ENCODE measurements at places on chromosomes 5 and 9.

- no peak for DNase-seq
Measured at GRCh38 chr5:111469903-111470302, 42.4 kb downstream of the STARD4 start.

- DNase-seq, result no peak
Measured at GRCh38 chr5:56827049-56827448, 11.7 kb downstream of the MAP3K1 start.

- DNase-seq, result no peak
Measured at GRCh38 chr5:74949976-74950375, 83.8 kb upstream of the FAM169A start.

DNA sequence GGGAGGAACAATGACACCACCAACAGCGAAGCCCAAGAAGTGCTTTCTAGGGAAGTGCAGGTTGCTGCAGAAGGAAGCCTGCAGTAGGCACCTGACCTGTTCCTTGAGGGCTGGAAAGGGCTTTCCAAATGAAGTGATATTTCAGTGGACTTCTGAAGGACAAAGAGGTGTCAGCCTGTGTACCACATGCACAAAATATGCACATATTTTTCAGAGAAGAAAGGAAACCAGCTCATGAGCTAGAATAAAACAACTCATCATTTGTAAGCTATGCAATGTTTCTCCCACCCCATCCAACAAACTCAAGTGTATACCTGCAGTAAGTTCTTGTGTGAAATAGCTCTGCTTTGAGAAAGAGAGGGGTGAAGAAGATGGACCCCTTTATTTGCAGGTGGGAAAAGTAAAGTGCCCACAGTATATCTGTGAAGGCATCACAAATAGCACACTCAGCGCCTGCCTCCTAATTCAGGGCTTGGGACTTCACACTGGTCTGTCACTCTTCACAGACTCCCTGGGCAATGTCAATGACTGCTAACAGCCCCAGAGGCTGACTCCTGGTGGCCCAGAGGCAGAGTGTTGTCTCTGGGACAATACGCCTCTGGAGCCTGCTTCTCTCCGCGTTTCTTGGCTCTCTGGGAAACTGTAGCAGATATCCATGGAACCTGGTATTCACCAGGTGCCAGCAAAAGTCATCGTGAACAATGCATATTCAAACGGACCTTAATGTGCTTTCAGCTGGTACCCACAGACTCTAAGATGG lies 198.1 kb upstream of the EFNA5 start:
- no peak for DNase-seq

GRCh38 chr5:125005266-125005665 lies 258.8 kb upstream of the ZNF608 start:
- no peak for DNase-seq

DNA sequence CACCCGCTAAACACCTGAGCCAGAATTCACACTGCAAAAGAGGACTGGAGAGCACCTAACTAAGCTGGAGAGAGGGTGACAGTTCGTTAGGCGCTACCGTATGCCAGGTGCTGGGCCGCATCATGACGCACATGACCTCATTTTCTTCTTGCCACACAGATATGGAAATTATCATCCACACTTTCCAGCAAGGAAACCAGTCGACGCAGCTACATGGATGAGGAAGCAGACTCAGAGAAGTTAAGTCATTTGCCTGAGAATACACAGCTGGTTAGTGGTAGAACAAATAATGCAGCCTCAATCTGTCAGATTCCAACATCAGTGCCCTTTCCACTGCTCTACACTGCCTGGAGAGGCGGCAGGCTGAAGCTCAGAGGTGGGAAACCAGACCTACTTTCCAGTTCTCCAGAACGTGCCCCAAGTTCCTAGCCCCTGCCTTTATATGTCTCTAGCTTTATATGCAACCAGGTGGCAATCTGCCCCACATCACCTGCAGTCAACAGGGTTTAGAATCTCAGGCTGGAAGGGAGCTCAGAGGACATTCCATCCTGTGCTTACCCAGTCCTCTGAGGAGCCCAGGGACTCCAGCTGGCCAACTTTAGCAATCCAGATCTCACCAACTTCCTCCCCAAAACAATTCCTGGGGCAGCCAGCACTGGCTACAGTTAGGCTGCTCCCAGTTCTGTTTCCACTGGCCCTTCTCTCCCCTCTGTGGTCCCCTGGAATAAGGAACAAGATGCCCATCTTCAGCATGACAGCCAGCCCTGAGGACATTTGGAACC lies 8.8 kb downstream of the TNIP1 start:
- no peak for DNase-seq

DNA sequence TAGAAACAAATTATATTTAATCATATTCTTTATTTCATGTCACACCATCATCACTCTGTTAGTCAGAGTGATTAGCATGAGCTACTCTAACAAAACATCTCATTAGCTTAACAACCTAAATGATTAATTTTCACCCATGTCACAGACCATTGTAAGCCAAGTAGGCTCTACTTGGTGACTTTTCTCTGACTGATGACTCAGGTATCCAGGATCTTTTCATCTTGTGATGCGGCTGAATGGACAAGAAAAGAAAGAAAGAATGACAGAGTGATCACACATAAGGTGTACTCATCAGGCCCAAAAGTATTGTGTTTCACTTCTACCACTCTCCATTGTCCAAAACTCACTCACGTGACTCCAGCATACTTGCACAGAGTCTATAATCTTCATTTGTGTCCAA lies 299.3 kb downstream of the ANXA1 start:
- DNase-seq, result no peak

DNA sequence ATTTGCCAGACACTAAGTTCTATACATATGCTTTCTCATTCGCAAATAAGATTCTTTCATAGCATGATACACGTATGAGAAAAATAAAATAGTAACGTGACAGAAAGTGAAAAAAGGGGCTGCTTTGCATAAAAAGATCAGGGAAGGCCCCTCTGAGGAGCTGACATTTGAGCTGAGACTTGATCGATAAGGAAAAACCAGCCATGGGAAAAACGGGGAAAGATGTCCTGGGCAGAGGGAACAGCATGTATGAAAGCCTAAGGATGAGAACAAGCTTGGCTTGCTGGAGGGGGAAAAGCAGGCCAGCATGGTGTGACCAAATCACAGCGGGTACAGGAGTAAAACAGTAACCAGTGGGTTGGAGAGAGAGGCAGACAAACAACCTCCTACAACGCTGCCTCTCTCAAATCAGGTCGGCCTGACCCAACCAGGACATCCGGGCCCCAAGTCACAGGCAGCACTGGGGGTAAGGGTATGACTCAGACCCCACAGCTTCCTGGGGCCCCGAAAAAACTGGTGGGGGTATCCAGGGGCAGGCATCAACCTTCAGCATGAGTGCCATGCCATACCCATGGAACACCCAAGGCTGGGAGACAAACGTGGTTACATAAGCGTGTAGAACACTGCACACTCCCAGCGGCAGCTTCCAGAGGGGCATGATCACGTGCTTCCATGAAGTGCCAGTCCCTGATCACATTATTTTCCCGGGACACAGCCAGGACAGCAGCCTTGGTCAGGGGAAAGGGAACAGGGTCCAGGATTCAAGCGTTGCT lies 2.2 kb downstream of the TNIP1 start:
- DNase-seq, result no peak

GRCh38 chr5:150397146-150397781 lies 15.4 kb downstream of the CD74 start:
- DNase-seq, result no peak

- no peak for DNase-seq
Measured at GRCh38 chr9:132985489-132985888, 7.0 kb downstream of the GFI1B start.

- DNase-seq, result no peak
Measured at GRCh38 chr9:73916016-73916673, 581.0 kb upstream of the RORB start.

DNA sequence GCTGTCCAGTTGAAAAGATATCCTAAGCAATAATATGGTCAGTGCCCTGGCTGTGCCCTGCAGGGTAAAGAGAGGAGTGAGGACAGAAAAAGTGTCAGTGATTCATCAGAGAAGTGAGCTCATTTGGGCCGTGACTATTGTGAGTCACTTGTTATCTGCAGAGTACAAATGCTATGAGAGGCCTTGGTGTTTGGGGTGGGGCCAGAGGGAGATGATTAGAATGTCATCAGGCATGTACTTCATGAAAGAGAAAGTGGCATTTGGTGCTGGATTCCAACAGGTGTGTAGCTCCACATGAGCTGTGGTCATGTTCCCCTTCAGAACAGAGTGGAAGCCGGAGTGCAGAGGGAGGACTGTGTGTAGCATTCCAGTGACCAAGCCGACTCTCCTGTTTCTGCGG lies 174.1 kb downstream of the KDM4C start:
- DNase-seq, result no peak

- DNase-seq, result no peak
Measured at GRCh38 chr9:33860200-33860871, 43.4 kb downstream of the UBE2R2 start.

- DNase-seq, result no peak
Measured at GRCh38 chr9:36194326-36195000, 3.7 kb downstream of the CLTA start.

GRCh38 chr5:149940077-149940574 lies 4.5 kb downstream of the PDE6A start:
- no peak for DNase-seq

DNA sequence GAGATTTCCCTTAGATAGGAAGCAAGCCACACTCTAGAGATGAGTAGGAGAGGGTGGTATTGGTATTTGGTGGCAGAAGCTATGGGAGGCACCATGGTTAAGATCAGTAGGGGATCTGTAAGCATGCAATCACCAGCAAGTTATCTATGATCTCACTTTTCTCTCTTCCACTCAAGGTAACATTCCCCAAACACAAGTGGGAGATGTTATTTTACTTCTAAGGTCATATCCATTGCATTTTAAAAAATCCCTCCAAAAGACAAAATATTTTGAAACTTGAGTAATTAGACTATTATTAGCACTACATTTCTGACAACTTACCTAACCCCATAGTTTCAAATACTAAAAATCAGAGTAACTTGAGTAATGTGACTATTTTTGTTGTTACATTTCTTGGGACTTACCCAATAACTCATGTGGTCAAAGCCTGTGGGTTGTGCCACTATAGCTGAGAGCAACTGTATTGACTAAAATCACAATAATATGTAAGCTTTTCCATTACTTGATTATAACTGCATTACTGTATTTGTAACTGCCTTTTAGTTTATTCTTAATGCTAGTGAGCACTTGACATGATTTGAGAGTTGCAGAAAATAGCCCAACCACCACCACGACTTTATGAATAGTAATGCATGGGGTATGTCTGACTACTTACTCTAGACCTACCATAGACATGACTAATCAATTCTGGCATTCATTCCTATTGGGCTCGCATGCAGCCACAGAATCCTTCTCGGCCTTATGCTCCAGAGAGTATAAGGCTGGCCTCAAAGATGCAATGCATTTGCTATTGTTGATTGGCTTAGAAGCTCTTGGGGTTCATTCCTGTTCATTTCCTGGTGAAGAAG lies 264.7 kb downstream of the TRIM32 start:
- DNase-seq, result no peak

DNA sequence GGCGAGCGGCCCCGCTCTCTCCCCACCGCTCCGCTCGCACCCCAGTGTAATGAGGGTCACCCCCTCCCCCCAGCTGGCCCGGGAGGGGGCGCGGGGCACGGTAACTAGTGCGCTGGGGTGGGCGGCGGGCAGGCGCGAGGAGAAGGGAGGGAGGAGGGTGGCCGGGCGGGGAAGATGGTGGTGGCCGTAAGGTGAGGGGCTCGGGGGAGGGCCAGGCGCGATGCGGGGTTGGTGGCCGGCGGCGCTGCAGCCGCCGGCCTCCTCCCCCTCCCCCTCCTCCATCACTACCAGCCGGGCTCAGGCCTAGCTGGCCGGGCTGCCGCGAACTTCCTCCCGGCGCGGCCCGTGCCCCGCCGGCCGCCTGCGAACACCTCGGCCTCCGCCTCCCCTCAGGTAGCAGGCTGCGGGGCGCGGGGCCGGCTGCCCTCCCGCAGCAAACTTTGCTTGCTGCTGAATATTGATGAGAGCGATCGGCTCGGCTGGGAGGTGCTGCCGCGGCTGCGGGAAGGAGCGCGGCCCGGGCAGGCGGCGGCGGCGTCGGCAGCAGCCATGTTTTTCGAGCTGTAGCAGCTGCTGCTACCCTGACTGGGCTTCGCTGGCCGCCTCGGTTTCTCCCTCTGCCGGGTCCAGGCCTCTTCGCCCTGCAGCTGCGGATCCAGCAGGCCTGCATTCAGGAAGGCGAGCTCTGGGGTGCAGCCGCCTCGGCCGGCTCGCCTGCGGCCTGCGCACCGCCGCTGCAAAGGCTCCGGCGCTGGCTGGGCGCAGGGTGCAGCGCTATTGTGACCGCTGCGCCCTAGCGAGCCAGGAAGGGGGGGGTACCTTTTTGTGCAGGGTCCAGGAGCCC lies 502 bp downstream of the NSD1 start:
- DNase-seq, result no peak

DNA sequence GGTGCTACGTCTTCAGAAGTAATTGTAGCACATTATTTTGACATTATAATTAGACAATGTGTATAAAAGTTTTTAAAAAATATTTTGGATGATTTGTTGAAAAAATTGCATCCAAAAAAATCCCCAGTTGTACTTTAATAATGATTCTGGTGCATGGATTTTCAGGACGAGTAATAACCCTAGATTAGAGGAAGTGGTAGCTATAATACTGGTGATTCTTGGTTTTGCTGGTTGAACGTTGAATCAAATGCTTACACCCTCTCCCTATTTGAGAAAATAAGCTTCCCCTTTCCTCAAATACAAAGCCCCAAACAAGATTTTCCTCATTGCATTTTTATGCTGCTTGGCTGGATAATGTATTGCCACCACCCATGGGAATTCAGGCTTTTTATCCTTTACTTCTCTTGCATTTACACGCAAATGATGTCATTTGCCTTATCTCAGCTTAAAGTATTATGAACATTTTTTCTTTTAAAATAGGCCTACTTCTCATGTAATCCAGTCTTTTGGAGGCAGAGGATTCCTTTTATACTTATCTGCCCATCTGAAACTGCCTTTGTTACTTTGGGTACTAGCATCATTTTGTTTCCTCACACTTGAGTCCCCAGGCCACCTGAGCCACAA lies 86.3 kb downstream of the UBE2R2 start:
- no peak for DNase-seq

DNA sequence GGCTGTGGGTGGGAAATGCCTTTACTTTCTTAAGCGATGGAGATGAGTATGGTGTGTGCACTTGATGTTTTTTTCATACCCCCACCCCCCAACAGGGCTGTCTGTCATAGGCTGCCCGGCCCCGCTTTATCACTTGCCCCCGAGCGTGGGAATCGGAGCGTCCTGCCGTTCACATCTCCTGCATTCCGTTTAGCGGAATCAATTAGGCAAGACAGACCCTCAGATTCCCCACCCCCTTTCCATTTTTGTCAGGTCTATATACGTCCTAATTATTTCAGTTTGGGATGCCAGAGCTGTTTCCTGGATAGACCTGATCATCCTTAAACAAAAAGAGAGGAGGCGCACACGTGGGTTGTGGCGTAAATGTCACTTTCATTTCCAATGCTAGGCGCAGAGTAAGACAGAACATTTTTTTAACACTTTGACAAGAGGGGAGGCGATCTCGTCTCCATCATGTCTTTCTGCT lies 217.2 kb downstream of the MEF2C start:
- no peak for DNase-seq

GRCh38 chr9:84615544-84615943 lies 54.0 kb upstream of the NTRK2 start:
- DNase-seq, result no peak

- DNase-seq, result no peak
Measured at GRCh38 chr5:18097817-18098216, 463.6 kb downstream of the TAF11L14 start.

- no peak for DNase-seq
Measured at GRCh38 chr9:107755246-107755645, 265.7 kb upstream of the KLF4 start.

- DNase-seq, result no peak
Measured at GRCh38 chr5:53262348-53262970, 152.9 kb upstream of the MOCS2 start.

Data from NCI-H510A (cell line).